ENCODE measurements at places on chromosomes 1 and 21.

- no peak for DNase-seq
These were observed 5.2 kb upstream of the FNBP1L start for GRCh38 chr1:93442741-93443140.

GRCh38 chr1:164628772-164629171 is 69.8 kb downstream of the PBX1 start:
- DNase-seq = no peak

DNA sequence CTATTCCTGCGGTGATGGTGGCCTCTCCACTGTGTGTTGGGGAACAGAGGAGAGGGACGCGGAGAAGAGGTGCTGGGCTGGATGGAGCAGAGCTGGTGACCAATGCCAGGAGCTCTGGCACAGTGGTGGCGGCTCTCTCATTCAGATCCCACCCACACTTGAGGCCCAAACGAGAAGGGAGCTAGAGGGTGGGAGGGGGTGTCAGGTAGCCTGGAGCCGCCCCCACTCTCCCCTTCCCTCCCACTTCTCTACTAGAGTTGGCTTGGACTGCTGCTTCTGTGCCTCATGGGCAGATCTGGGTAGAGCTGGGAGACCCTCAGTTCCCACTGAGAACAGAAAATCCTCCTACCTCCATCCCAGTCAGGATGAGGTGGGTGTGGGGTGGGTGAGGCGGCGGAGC is 3.5 kb downstream of the TTC39A start:
- DNase-seq = no peak

GRCh38 chr1:3292868-3293562 is 161.4 kb upstream of the ARHGEF16 start:
- no peak for DNase-seq

- peak; percentile 80 for DNase-seq
These were observed 29.3 kb downstream of the KRTAP10-1 start for GRCh38 chr21:44510508-44511218.

GRCh38 chr1:1511533-1512285 is at the start of gene ATAD3A:
Gene ATAD3A (plus strand): TSS chr1:1512162. CDS start chr1:1512269, 107 bp downstream.
- DNase-seq = peak; percentile 93

- no peak for DNase-seq
These were observed 777.5 kb downstream of the ADGRL2 start for GRCh38 chr1:82578086-82578726.

- DNase-seq = no peak
These were observed 111.2 kb upstream of the ADGRL2 start for GRCh38 chr1:81689531-81689941.

DNA sequence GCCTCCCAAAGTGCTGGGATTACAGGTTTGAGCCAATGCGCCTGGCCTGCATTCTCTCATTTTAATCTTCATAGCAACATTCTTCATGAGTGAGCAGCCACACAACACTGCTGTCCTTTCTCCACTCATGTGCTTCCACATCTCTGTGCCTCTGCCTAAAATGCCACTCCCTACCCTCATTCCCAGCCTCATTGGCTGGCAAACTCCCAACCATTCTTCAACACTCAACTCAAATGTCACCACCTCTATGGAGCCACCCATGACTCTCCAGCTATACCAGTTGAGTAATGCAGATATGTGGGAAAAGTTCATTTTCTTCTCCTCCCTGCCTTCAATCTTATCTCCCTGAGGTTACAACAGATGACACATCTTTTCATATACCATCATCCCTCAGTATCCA is 53.9 kb upstream of the ZC3H12A start:
- DNase-seq = no peak

- DNase-seq = peak; percentile 61
These were observed 1.4 kb downstream of the EIF4G3 start for GRCh38 chr1:21175324-21175669.

- no peak for DNase-seq
These were observed 16.2 kb downstream of the TTC39A start for GRCh38 chr1:51313961-51314777.

DNA sequence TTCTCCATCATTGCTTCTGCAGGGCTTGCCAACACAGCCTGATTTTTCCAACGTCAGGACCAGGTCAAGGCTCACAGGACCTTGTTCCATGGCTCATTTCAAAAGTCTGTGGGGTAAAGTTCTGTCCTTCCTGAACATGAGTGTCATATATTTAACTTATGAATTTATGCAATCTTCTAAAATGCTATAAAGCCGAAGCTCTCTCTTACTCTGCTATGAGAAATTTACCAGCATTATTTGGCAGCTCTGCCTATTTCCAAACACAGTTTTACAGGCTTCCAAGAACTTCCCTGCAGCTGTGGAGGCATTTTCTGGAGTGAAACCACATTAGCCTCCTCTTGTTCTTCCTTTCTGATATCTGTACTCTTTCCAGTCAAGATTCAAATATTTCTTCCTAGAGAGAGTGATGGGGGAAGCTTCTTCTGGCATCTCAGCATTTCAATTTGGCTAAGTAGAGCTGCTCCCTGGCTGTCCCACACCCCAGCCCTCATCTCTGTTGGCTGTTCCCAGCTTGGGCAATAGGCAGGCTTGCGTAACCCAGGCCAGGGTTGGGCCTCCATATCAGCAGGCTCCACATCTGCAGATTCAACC is 15.6 kb upstream of the HMGCS2 start:
- DNase-seq = no peak

DNA sequence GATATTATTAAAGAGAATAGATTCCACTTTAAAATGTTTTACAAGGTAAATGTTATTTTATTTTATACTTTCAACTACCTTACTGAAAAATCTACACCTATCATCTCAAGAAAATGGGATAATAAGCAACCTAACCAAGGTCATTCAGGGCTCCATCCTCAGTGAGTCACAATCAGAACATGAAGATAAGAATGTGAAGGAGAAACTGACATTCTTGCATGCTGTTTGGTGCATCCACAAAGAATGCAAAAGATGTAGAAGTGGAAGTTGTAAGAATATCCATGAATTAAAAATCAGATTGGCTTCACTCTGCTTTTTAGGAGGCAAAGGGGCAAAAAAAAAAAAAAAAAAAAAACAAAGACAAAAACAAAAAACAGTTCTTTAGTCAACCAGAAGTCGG is 6.5 kb downstream of the WARS2 start:
- no peak for DNase-seq

GRCh38 chr1:10181154-10181553 is 29.2 kb upstream of the KIF1B start:
- no peak for DNase-seq

GRCh38 chr21:42534421-42535378 is 21.0 kb downstream of the SLC37A1 start:
- DNase-seq = no peak

DNA sequence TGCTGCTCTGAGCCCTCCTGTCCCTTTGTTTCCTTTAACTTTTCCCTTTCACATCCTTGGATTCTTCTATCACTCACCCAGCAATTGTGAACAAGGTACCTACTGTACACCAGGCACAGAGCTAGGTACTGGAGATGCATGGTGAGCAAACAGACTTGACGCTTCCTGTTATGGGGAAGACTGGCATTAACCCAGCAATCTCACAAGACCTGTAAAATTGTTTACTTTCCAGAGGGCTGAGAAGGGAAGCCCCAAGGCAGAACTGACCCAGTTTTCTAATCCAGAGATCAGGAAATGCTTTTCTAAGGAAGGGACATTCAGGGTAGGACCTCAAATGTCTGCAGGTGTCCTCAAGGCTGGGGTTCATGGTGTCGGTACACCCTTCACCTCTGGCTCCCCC is 171.6 kb upstream of the KAZN start:
- no peak for DNase-seq

- DNase-seq = no peak
These were observed 652.5 kb downstream of the KIF26B start for GRCh38 chr1:245807306-245807705.

DNA sequence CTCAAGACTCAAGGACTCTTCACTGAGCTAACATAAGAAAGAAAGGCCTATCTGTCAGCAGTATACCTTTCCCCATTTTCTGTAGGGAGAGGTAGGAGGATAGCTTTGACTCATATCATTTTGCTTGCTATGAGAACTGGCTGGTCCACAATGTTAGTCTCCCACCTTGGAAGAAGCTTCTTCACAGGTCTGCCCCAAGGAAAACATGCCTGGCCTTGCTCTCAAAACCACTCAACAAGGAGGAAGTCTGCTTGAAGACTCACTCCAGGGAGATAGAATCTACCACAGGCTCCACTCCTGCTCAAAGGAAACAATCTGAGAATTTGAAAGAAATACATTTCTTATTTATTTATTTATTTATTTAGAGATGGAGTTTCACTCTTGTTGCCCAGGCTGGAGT is 29.5 kb upstream of the LAMC1 start:
- no peak for DNase-seq

- no peak for DNase-seq
These were observed 259.9 kb downstream of the ZNF648 start for GRCh38 chr1:181801617-181802016.

GRCh38 chr1:179779645-179780272 is 36.7 kb downstream of the FAM163A start:
- no peak for DNase-seq

DNA sequence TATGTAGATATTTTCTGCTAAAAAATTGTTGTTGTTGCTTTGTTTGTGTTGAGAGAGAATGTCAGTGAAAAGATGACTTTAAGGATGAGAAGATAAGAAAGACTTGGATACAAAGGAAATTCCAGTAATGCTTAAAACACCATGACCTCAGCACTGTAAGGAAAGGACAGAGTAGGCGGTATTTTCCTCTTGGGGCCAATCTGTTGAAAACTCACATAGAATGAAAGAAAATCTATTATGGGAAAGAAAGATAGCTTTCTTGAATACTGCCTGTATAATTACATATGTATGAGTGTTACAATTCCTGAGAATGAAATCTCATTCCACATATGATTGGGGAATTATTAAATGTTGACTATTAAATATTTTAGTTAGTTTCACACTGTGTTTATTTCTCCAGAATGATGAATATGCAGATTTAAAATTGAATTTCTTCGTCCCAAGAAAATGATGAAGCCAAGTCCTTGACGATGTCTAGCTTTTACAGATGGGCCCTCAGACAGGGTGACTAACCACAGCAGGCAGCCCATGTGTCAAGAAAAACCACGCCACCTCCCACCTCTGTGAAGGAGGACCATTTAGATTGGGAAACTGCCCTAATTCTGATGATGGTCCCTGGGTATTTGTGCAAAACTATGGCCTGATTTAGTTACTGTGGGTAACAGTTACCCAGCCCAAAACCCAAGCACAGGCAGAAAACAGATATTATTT is 49.7 kb upstream of the LMO4 start:
- DNase-seq = no peak

- DNase-seq = no peak
These were observed 3.8 kb upstream of the PADI3 start for GRCh38 chr1:17244821-17245740.

- DNase-seq = no peak
These were observed 78.3 kb upstream of the NFASC start for GRCh38 chr1:204792354-204792692.

- no peak for DNase-seq
These were observed 50.6 kb downstream of the CHML start for GRCh38 chr1:241589521-241589920.

DNA sequence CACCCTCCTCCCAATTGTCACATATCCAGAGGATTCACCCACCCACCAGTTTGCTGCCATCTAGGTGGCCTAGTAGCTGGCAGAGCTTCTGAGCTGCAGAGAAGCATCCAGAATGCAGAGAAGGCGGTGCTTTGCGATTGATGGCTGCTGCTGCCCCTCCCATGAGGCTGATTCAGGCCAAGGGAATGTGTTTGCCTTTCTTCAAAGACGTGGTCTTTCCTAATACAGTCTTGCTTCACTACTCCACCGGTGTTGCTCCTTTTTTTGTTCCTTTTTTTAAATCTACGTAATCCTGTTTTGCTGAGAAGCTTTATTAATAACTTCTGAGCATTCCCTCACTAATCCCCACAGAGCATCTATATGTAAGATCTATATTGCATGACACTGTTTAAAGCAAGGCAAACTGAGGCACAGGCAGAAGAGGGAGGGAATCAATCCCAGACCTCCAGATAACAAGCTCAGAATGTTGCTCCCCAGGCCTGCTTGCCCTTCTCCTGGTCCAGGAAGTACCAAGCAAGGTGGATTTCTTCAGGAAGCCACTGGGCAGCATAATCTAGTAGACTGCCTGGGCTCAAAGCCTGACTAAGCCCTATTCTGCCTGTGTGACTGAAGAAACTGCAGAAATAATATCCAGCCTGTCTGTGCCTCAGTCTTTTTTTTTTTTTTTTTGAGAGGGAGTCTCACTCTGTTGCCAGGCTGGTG is 275.5 kb upstream of the FMN2 start:
- no peak for DNase-seq

DNA sequence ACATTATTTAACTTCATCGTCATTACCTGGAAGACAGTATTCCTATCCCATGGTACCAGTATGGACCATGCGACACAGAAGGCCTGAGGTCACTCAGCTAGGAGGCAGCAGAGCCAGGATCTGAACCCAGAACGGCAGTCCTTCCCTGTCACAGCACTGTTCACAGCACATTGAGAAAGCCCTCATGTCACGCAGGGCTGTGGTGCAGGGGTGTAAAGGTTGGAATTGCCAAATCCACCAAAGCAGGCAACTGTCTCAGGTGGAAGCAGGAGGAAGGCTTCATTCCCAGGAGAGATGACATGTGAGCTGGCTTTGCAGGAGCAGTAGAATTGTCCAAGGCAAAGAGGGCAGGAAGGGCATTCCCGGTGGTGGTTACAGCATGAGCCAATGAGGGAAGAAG is 9.9 kb upstream of the TTC22 start:
- DNase-seq = no peak

GRCh38 chr1:116825207-116825719 is 71.0 kb downstream of the CD2 start:
- DNase-seq = no peak

GRCh38 chr1:247077213-247077612 is 1.4 kb downstream of the ZNF670 start:
- DNase-seq = no peak

GRCh38 chr21:39188521-39189139 is 5.4 kb upstream of the PSMG1 start:
- no peak for DNase-seq

DNA sequence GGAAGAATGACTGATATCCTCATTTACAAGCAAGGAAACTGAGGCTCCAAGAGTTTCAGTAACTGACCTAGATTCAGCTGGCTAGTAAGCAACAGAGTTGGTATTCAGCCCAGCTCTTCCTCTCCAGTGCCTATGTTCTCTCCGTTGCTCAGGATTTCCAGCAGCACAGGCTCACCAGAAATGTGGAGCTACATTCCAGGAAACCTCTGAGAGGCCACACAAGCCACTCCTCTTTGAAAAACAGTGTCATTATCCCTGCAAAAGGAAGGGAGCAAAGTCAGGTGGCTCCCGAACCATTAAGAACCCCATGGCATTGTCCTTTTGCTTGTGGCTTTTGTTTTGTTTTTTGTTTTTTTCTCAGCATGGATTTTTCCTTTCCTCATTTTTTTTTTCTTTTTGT is 40.6 kb upstream of the DUSP10 start:
- no peak for DNase-seq

- DNase-seq = no peak
These were observed 351.4 kb downstream of the NPHP4 start for GRCh38 chr1:5640845-5641244.

DNA sequence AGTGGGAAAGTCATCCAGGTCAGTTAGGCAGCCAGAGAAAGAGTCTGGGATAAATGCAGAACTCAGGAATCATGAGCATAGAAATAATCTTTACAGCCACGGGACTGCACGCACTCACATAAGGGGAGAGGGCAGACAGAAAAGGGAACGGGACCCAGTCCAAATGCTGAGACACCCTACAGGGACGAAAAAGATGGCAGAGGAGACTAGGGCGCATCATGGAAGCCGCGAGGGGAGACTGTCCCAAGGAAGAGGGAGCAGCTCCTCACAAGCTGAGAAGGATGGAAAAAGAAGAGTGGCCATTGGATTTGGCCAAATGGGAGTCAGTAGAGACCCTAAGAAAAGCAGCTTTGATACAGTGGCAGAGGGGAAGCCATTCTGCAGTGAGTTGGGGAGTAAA is 102.9 kb upstream of the TLR5 start:
- DNase-seq = no peak
